Stimulated activated CD8-positive, alpha-beta memory T cell treated with anti-CD3 and anti-CD28 coated beads, Interleukin-4, amount 100 ng/mL, for 1 hour (primary cell): ENCODE measurements at places on chromosomes 6 and 20.

GRCh38 chr6:71124340-71124739 is 164.3 kb upstream of the OGFRL1 start:
- no peak for DNase-seq

DNA sequence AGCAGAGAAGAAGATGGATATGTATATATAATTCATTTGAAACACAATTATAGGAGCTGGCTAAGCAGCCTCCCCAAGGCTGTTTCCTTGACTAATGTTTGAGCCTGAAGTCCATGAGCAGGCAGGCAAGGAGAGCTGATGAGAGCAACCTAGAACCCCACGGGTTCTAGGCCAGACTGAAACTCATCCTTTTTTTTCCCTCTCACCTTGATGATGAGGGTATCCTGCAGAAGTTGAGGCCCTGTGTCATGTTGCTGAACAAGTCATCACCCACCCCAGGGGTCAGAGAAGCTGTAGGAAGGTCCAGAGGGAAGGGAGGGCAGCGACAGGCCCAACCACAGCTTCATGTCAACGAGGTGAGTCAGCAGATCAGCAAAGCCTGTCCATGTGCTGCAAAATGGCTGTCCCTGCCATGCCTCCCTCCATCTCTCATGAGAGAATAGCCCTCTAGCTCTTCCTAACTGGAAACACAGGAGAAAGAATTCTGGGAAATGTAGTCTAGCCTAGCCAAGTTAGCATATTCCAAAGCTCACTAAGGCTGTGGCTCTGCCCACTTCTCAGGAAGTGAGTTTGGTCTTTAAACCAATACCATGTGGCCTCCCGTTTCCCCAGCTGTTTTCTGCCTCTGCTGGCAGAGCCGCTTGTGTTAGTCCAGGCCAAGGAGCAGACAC is 91.3 kb upstream of the DTNBP1 start:
- no peak for DNase-seq

- no peak for DNase-seq
These were observed 48.8 kb downstream of the DST start for GRCh38 chr6:56593801-56594318.

DNA sequence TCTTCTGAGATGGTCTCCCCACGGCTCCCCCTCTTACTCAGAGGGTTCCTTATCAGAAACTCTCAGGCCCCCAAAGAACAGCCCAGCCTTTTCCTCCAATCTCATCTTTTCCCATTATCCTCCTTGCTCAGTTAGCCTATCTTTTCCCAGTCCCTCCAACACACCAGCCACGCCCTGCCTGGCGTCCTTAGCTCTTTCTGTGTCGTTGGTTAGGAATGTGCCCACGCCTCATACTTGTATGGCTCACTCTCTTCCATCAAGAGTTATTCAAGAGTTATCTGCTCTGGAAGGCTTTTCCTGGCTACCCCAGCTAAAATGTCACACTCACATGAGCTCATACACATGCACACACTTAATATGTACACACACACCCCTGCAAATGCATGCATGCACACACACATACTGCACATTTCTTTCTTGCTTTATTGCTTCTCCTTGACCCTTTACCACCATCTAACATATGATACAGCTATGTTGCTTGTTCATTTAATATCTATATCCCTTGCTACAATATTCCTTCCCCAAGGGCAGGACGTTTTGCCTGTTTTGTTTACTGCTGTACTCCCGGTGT is 37.6 kb downstream of the SLC2A10 start:
- DNase-seq, result no peak

- no peak for DNase-seq
These were observed 36.1 kb upstream of the TNFRSF21 start for GRCh38 chr6:47345761-47346160.

DNA sequence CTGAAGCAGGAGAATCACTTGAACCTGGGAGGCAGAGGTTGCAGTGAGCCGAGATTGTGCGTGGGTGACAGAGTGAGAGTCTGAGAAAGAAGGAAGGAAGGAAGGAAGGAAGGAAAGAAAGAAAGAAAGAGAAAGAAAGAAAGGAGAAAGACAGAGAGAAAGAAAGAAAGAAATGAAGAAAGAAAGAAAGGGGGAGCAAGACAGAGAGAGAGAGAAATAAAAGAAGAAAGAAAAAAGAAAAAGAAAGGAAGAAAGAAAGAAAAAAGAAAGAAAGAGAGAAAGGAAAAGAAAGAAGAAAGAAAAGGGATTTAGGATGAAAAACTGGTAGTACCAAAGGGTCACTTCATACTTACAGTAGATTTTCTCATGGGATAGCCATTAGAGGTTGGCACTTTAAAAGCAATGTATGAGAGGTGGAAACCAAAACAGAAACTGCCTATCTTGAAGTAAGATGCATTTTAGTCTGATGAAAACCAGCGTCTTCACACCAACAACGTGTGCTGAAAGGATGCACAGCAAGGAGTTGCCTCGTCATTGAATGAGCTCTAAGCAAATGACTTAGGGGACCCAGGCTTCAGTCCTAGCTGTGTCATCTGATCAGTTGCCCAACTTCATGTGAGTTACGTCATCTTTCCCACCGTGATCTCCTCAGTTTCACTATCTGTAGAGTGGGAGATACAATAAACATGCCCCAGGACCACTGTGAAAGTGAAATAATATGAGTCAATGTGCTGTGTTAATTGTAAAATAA is 133.9 kb upstream of the NEDD9 start:
- no peak for DNase-seq

DNA sequence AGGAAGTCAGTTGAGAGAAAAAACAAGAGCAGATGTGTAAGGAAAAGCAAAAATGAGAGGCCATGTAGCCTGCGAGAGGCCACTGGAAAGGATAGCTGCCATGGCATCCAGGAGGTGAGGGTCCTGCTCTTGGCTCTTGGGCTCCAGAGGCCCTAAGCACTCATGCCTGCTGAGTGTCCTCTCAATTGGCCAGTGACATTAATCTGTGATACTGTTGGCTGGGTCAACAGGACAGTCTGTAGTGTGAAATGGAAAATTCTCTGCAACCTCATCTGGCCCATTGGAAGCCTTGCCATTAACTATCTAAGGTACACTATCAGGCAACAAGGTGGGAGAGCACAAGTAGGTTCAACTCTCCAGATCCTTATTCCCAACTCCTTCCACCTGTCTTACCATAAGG is 180.9 kb downstream of the LY86 start:
- no peak for DNase-seq

DNA sequence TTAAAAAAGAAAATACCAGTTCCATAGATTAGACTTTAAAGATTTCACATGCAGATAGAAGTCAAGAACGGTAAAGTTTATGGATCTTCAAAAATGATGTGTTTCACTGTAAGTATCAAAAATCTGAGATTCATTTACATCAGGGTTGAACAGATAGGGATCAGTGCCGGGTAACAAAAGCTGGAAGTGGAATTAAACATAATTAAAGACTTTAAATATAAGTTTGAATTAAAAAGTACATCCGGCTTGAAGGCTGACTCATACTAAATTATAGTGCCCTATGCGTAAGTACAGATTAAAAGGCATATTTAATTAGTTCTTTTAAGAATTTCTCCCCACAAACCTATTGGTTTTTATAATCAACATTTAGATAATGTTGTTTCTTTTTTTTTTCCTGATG is 312.7 kb downstream of the PRL start:
- DNase-seq, result no peak

GRCh38 chr6:18400831-18401446 is 13.8 kb downstream of the RNF144B start:
- no peak for DNase-seq

- no peak for DNase-seq
These were observed 1.5 kb downstream of the DLL1 start for GRCh38 chr6:170289180-170289931.

- DNase-seq, result no peak
These were observed 912 bp downstream of the EYA4 start for GRCh38 chr6:133241901-133242636.

DNA sequence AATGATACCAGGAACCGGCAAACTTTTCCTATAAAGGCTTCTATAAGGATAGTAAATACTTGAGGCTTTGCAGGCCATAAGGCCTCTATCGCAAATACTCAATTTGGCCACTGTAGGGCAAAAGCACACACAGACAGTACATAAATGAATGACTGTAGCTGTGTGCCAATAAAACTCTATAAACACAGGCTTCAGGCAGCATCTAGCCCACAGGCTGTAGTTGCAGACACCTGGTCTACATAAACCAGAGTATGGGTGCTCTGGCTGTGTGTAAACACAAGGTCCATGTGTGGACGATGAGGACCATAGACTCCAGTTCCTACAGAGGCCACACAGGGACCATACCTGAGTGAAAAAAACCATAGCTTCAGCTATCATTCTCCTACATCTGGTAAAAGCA is 52.2 kb downstream of the ZMYND8 start:
- DNase-seq, result no peak

DNA sequence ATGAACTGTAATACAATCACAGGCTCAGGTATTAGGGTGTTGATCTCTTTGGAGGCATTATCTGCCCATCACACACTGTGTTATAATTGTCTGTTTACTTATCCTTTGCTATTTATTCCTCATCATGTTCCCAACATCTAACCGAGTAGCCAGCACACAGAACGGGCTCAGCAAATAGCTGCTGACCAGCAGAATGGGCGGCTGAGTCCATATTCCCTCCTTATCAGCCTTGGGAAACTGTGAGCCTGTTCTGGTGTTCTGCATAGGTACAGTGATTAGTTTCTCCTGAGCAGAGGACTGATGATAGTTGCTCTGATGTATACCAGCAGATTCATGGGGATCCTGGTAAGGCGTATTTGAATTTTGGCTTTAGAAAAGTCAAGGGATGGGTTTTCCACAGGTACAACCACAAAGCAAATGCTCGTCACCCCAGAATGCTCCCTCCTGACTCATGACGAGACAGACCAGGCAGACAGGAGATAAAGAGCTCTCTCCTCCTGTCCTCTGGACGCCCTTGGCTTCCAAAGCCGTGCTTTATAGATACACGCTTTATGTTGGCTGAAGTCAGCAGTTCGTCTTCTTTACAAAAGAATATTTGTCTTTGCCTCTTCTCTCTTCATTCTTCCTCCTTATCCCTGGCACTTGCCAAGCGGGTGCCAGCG is 166.7 kb downstream of the TTLL2 start:
- DNase-seq, result no peak

DNA sequence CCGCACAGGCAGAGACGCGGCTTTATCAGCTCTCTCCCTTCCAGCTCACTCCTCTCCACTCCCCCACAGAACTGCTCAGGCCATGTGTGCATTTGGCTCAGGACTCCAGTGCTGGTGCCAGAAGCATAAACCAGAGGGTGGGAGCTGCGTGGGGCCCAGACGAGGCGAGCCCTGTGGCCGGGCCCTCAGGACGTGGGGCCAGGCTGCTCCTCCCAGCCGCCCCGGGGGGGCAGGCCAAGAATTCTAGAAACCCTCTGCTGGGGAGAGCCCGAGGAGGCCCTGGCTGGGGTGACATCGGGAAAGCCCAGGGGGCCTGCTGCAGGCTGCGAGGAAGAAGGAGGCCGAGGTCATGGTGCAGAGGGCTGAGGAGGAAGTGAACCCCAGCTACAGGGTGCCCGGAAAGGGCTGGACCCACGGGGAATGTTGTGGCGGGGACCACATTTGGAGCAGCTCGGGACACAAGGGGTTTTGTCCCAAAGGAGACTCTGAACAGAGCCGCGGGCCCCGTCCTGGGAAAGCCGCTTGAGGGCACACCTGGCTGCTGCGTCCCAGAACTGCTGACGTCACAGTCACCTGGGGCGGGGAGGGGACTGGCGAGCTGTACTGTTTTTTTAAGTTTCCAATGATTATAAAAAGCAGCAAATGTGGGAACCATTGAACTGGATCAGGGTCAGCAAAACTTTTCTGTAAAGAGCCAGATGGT is 107.1 kb downstream of the BANF2 start:
- no peak for DNase-seq

DNA sequence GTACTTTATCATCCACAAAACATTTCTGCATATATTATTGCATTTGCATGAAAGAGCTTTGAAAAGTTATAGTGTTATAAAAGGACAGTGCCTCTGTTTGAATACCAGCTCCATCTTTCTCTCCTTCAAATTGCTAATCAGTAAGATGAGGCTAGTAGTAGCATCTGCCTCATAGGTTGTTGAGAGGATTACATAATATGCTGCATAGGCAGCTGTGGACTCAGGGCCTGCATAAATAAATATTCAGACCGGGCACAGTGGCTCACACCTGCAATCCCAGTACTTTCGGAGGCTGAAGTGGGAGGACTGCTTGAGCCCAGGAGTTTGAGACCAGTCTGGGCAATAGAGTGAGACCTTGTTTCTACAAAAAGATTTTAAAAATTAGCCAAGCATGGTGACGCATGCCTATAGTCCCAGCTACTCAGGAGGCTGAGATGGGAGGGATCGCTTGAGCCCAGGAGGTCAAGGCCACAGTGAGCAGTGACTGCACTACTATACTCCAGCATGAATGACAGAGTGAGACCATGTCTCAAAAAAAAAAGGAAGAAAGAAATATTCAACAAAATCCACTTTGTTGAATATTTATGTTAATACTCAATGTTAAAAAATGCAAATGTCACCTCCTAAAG is 18.3 kb upstream of the SEC63 start:
- no peak for DNase-seq

- no peak for DNase-seq
These were observed 121.3 kb upstream of the SLC22A16 start for GRCh38 chr6:110597761-110598160.

- DNase-seq, result no peak
These were observed 32.1 kb downstream of the PHIP start for GRCh38 chr6:79045966-79046365.

DNA sequence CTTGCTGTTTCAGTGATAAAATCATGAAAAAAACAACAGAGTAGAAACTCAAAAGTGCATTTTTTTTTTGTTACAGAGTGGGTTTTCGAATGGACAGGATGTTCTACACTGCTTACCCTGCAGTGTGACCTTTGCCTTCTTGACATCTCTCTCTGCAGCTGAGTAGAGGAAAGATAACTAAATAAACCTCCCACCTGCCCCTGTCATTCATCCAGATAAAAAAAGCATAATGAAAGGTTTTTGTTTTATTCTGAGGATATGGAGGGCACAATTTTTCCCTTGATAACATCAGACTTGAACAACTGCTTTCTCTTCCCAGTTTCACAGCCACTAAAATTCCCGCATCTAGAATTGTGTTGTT is 193.6 kb upstream of the FOXQ1 start:
- no peak for DNase-seq

GRCh38 chr6:31681135-31681671 is 336 bp upstream of the LY6G5C start:
- DNase-seq, result no peak
